Vagina (tissue), 2 donors: ENCODE measurements at places on chromosomes 7 and 10.

DNA sequence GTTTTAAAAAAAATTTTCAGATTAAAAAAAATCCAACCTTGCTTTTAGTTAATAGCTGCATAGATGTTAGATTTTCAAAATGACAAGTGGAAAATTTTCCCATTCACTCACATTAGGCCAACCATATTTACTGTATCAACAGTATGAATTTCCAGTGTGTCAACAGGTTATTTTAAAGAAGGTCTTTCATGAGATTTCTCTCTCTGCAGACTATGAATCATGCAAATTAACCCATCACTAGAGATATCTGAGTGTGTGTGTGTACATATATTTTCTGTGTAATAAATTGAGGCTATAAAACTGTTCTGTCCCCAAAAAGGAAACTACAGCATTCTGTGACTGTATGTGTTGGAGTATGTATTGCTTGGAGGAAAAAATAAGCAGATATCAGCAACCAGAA, 305.6 kb downstream of the ARL4A start:
- H3K27me3 ChIP-seq = no peaks in the 10 kb centered on the region
- H3K27ac ChIP-seq = no peak overlapping the region
- H3K4me1 ChIP-seq = no peaks in the 10 kb centered on the region

- H3K4me3 ChIP-seq = no peak overlapping the region
- no peak for DNase-seq
- no peaks in the 10 kb centered on the region for H3K27me3 ChIP-seq
- H3K27ac ChIP-seq = no peak overlapping the region
- no peaks in the 10 kb centered on the region for H3K4me1 ChIP-seq
- no peaks in the 10 kb centered on the region for H3K36me3 ChIP-seq
Observed at GRCh38 chr7:122457969-122458368, 153.4 kb upstream of the FEZF1 start.

DNA sequence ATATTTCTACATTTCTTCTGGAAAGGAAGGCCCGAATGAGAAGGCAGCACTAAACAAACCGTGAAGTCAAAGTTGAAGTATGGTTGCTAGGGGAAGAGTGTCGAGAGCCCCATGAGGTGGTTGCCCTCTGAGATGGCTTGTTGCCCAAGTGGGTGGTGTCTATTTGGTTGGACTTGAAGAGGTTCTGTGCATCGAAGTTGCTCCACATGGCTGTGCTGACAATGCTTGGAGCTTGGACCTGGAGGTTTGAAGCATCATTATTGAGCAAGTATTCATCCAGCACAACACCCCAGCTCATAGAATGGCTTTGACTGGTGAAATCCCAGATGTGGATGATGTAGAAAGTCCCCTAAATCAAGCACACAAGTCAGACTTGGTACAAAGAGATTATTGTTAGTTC, 165.2 kb upstream of the CDCA7L start:
- H3K27me3 ChIP-seq = no peaks in the 10 kb centered on the region
- no peaks in the 10 kb centered on the region for H3K36me3 ChIP-seq
- no peak for DNase-seq
- no peak overlapping the region for H3K27ac ChIP-seq
- no peaks in the 10 kb centered on the region for H3K4me1 ChIP-seq

DNA sequence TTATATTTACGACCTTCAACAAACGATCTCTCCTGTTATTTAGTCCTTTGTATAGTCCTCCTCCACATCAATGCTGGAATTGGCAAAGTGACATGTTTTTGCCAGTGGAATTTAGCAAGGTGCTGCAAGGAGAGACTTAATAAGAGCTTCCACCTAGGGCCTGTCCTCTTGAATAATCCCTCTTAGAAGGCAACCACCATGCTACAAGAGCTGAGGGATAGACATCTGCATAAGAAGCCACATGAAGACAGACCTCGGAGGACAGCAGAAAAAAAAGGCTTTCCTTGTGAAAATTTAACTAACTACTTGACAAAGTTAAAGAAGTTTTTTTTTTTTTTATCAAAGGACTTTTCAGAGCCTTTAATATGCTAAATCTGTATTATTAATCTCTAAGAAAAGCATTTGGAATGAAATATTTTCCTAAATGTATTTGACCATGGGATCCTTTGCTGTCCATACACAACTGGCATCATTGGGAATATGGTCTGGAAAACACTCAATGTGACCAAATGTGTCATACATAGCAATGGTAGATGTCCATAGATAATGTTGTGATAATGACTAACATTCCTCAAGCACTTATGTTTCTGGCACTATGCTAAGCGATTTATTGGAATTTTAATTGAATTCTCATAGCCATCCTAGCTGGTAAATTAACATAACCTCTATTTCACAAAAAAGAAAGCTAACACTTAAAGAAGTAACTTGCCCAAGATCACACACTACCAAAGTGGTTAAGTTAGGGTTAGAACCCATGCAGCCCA, 13.2 kb downstream of the HYCC1 start:
- H3K36me3 ChIP-seq = no peaks in the 10 kb centered on the region
- no peak for DNase-seq
- no peak overlapping the region for H3K4me3 ChIP-seq
- H3K27me3 ChIP-seq = no peaks in the 10 kb centered on the region
- H3K27ac ChIP-seq = no peak overlapping the region

- H3K27ac ChIP-seq = peak overlapping the region; percentile 70
- DNase-seq = no peak
- H3K4me3 ChIP-seq = no peak overlapping the region
- peaks cover 29% of the 10 kb centered on the region for H3K4me1 ChIP-seq
- no peaks in the 10 kb centered on the region for H3K27me3 ChIP-seq
Observed at GRCh38 chr10:63699785-63700613, 178.8 kb downstream of the REEP3 start.
